ENCODE measurements at places on chromosomes 4 and X.

- DNase-seq, result no peak
These were observed 1.4 kb downstream of the CNKSR2 start for GRCh38 chrX:21375708-21376009.

- DNase-seq, result no peak
These were observed 291.5 kb upstream of the GALNTL6 start for GRCh38 chr4:171521726-171522125.

DNA sequence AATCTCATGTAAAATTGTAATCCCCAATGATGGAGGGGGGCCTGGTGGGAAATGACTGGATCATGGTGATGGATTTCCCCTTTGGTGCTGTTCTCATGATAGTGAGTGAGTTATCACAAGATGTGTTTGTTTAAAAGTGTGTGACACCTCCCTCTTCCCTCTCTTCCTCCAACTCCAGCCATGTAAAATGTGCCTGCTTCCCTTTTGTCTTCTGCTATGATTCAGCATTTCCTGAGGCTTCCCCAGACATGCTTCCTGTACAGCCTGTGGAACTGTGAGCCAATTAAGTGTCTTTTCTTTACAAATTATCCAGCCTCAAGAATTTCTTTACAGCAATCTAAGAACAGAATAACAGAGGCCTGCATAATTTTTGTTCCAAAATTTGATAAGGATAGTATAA is 85.2 kb downstream of the ANAPC10 start:
- DNase-seq, result no peak

GRCh38 chr4:77167173-77167572 is 10.2 kb downstream of the CCNG2 start:
- no peak for DNase-seq

DNA sequence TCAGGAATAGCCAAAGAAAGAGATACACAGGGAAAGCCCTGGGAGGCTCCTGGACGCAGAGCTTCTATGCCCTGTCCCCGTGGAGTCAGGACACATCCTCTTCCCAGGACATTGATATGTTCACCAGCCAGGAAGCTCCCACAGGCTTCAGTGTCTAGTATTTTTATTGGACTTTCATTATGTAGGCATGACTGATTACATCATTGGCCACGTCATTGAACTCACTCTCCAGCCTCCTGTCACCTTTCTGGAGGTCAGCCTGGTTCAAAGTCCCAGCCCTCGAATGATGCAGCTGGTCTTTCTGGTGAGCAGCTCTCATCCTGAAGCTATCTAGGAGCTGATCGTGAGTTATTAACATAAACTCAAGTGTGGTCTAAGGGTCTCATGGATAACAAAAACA is 104.1 kb downstream of the CPEB2 start:
- DNase-seq, result no peak

DNA sequence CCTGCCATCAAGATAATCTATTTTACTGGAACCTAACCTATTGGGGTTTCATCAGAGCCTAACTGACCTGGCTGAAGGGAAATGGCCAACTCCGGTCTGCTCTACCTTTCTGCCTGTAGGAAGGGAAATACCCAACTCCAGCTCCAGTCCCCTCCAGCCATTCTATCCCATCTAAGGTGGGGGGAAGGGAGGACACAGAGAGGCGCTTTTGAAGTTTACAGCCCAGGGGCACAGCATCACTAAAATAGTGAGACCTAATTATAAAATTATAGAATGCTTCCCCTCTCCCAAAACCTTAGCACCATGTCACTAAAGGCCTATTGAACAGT is 27.8 kb upstream of the ACSL4 start:
- DNase-seq, result no peak

All from OCI-LY7 (cell line).